ENCODE measurements at places on chromosomes 3 and 15.

GRCh38 chr3:174776636-174777035 is 82.5 kb upstream of the NAALADL2 start:
- DNase-seq: no peak

DNA sequence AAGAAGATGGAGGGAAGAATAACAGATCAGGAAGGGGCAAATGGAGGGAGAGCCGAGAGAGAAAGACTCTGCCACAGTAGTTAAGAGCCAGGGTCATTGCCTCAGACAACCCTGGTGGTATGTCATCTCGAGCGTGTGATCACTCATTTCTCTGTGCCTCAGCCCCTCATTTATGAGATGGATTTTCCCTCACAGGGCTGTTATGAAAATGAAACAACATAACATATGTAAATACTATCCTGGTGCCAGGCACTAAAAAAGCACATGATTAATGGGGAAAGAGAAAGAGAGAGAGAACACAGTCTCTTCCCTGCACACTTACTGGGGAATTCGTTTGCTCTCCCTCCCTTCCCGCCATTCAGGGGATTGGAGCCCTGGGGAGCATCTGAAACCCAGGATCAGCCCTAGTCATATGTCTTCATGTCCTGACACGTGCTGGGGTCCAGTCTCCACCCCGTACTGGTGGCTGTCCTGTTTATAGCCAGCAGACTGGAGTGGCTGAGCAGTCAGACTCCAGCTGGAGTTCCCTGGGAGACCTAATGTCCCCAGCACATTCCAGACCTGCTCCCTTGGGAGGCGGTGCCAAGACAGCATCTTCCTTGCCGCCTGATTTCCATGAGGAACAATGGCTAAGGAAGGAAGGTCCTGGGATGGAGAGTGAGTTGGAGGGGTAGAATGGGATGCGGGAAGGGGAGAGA is 14.7 kb upstream of the AMOTL2 start:
- DNase-seq: no peak

DNA sequence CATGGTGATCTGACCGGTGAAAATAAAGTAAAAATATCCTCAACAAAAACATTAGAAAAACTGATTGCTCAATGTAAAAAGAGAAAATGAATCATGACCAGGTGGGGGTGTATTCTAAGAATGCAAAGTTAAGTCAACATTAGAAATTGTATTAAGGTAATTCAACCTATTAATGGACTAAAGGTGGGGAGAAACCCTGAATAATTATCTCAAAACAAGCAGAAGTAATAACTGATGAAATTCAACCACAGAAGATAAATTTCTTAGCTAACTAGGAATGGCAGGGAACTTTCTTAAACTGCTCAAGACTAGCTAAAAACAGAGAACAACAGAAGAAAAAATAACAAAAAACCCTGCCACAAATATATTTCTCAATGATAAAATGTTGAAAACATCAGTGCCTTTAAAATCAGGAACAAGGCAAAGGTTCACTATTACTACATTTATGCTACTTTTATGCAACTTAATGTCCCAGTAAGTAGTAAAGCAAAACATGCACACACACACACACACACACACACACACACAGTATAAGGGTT is 204.4 kb upstream of the THBS1 start:
- DNase-seq: no peak

DNA sequence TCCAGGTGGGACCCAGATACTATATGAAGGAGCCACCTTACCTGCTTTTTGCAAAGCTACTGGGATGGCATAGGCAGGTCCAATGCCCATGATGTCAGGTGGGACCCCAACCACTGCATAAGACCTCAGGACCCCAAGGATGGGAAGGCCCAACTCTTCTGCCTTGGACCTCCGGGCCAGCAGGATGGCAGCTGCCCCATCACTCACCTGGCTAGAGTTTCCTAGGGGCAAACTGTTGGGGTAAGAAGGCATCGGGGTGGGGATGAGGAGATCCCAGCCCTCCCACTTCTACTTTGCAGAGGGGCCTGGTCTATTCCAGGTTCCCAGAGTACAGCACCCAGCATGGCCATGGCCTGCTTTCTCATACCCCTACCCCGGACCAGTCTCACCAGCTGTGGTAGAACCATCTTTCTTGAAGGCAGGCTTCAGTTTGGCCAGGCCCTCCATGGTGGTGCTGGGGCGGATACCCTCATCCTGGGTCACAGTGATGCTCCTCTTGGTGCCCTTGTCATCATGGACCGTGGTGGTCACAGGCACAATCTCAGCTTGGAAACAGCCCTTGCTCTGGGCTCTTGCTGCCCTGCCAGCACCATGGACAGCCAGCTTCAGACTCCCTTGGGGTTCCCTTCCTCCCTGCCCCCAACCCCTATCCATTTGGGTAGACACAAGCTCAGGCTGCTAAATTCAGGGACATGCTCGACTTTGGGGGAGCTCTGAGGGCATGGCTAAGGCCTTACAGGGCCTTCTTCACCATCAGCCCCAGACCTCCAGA is 10.6 kb downstream of the ACAA1 start:
- no peak for DNase-seq

DNA sequence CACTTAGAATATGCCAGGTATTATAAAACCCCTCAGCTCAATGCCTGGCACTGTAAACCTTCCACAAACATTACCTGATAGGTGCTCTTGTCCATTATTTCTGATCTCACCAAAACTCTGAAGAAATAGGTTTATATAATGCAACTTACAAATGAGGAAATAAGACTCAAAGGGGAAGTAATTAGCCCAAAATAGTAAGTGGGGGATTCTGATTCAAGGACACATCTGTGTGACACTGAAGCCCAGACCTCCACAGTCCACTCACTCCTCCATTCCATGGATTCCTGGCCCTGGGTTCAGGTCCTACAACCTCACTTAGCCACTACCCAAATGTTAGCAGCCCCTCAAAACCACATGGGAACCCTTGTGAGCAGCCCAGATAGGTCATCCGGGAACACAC is 49.9 kb downstream of the TRANK1 start:
- no peak for DNase-seq
